Nephron progenitor cell (in vitro differentiated cells): ENCODE measurements at places on chromosomes 4 and X.

- DNase-seq = no peak
Measured at GRCh38 chr4:97587912-97588311, 555.4 kb downstream of the STPG2 start.

DNA sequence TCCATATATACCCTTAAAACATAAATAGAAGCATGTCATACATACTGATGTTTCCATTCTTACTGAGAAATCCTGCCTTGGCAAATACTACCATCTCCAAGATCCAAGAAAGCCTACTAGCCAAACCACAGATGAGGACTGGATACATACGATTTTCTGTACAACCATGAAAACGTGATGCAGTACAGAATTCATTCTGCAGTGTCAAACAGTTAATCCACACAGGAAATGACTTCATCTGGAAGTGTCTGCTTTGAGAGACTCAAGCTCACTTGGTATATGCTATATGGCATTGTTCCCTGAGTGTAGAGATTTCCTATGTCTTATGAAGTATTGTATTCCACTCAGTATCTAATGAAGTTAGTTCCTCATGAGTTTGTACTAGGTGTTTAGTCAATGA lies 94.3 kb downstream of the CT47B1 start:
- no peak for DNase-seq

GRCh38 chrX:150837845-150838244 lies 60.6 kb downstream of the CD99L2 start:
- no peak for DNase-seq

DNA sequence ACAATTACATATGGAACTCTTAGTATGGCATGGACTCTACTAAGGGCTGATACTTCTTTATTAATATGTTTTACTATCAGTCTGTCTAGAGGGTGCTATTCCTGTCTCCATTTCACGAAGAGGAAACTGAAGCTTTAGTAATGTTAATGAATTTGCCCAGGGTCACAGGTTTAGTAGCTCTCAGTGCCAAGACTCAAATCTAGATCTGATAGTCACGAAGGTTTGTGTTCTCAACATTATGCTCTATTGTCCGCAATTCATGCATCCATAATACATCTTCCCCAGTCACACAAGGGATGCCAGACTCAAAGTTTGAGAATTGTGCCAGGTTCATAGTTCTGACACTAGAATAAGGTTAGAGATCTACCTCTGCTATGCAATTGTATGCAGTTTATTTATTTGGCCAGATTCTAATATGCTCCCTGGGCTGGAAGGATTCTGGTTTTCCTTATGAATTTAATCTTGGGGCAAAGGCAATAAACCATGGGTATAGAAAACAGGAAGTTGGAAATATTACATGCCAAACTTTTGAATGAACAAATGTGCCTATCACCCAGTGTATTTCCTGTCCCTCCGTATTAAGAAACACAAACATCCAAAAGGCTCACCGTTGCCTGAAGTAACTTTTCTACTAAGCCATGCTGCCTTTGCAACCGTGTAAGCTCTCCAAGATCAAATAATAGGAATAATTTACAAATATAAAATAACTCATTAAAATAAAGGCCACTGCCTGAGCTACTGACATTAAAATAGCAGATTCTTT lies 478.5 kb downstream of the INPP4B start:
- no peak for DNase-seq

GRCh38 chr4:1057403-1057745 lies 45.9 kb downstream of the FGFRL1 start:
- no peak for DNase-seq

GRCh38 chr4:76738086-76738931 lies 159.6 kb downstream of the SOWAHB start:
- DNase-seq = no peak

DNA sequence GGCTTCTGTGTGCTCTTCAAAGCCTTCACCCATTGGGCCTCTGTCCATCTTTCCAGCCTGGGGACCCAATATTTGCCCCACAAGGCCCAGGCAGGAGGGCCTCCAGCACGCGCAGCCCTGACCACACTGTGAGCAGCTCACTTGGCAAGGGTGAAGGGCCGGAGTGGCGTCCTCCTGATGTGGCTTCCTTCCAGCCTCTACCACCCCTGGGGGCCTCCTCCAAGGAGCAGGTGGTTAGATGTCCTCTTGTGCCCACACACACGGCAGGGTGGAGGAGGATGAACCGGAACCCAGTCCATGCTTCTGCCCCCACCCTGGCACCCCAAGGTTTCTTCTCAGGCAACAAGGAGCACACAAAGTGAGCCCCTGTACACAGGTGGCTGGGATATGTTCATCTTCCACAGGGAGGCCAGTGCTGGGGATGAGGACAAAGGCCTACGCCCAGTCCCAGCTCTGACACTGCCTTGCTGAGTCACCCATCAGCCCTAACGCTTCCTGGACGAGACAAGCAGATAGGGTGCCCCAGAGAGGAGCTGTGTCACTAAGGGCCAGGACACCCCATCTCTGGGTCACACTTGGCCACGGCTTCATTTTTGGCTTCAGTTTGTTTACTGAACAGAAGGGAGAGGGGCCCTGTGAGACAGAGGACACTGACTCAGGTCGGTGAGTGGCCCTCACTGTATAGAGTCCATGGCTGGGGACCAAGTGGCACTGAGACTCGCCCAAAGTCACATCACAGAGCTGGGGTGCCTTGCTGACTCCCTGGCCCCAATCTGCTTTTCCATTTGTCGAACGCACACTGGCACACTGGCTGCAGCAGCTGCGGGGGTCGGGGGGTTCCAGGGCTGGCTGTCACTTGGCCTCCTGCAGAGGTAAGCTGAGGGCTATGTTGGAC lies 1.9 kb downstream of the UBL4A start:
- no peak for DNase-seq

GRCh38 chr4:72712997-72713396 lies 144.0 kb upstream of the ADAMTS3 start:
- no peak for DNase-seq

DNA sequence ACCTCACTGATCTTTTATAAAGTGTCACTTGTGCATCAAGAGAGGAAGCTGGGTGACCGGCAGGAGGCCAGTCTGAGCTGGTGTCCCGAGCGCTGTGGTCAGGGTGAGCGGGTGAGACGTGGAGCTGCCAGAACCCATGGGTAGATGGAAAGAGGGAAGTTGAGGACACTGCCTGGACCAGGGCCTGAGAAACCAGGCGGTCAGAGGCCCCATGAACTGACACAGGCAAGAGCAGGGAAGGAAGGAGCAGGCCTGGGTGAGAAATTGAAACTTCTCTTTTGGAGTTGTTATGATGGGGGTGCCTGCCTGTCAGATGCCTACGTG lies 192.6 kb downstream of the AFAP1 start:
- DNase-seq = no peak

- no peak for DNase-seq
Measured at GRCh38 chr4:138236037-138236436, 6.1 kb downstream of the SLC7A11 start.

GRCh38 chrX:150771116-150771515 lies 77.9 kb downstream of the MTMR1 start:
- DNase-seq = no peak

DNA sequence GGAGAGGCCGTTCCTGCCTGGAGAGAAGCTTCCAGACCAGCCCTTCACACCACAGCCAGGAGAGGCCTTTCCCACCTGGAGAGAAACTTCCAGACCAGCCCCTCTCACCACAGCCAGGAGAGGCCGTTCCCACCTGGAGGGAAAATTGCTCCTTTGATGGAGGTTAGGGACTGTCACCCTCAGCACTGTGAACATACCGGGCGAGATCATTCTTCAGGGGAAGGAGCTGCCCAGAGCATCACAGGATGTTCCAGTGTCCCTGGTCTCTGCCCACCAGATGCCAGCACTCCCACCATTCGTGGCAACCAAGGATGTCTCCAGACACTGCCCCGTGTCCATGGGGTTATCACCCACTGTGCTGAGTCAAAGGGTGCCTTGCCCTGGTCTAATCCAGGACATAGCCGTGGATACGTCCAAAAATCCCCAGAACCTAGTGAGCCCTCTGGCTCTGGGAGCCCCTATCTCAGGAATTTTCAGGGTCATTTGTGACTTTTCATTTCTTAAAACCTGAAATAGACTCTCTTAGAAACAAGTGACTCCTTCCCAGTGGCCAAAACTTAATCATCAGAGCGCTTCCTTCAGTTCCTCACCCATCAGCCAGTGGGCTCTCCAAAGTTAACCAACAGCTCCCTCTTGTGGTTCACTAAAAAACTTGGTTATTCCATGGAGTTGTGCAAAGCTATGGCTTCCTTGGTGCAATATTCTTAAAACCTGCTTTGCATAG lies 80.2 kb downstream of the CRMP1 start:
- DNase-seq = peak; percentile 45

DNA sequence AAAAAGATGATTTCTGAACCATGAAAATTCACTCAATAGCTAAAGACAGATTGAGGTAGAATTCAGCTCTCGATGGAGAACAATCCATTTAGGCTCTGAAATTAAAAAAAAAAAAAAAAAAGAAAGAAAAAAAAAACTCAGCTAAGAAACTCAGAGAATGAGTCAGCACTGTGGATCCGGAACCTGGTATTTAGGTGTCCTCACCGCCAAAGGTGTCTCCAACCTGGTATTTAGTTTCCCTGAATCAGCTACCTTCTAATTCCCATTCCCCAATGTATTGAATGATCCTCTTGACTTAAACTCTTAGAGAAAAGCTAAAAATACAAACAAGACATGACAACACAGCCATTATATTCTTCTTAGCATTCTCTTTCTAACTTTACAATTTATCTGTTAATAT lies 150.3 kb upstream of the RASGEF1B start:
- DNase-seq = no peak

- no peak for DNase-seq
Measured at GRCh38 chr4:113153529-113154101, 104.2 kb downstream of the ANK2 start.

DNA sequence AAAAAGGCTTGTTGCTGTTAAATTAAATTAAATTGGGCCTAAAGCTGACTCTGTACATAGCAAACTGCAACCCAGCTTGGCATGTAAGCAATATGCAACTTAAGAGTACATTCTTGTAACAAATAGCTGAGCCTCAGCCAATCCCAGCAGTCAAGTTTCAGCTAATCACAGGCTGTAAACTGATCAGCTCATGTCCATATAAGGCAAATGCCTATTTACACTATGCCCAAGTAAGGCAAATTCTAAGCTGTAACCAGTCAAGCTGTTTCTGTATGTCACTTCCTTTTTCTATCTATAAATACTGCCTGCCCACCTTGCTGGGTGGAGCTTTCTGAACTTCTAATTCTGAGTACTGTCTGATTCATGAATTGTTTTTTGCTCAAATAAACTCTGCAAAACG lies 429.1 kb upstream of the FTHL17 start:
- DNase-seq = no peak

- no peak for DNase-seq
Measured at GRCh38 chr4:102390438-102390837, 45.2 kb upstream of the SLC39A8 start.

- peak; percentile 11 for DNase-seq
Measured at GRCh38 chr4:55636656-55636999, 530 bp upstream of the NMU start.

- DNase-seq = no peak
Measured at GRCh38 chr4:75830906-75831305, 71.3 kb downstream of the PPEF2 start.

DNA sequence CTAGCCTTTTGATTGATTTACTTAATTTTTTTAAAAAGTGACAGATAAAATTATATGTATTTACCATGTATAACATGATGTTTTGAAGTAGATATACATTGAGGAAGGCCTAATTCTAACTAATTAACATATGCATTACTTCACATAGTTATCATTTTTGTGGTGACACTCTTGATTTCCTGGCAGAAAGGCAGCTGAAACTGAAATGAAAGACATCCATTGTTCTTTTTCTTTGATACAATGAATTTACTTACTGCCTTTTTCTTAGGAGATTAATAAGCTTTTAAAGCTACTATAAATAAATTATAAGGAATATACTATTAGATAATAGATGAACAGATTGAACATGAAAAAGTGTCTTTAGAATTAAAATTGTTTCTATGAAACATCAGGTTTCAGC lies 26.7 kb downstream of the ANKRD50 start:
- no peak for DNase-seq

DNA sequence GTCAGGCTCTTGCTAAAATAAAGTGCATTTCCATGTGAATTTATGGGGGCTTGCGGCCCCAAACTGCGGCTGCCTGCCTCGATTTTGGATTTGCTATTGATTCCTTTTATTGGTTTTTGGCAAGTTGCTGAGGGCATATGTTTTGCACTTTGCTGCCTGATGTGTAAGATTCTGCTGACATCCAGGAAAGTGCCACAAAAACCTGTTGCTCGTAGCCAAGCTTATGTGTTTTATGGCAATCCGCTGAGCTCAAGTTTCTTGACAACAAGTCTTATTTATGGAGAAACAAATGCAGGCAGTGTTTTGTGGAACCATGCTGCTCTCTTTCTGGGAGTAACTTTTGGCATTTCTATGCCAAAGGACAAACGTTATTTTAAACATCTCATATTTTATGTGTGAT lies 97.3 kb upstream of the DDIT4L start:
- DNase-seq = no peak

- no peak for DNase-seq
Measured at GRCh38 chr4:177367336-177367735, 57.7 kb downstream of the NEIL3 start.

- no peak for DNase-seq
Measured at GRCh38 chr4:159979953-159980352, 877.1 kb downstream of the RAPGEF2 start.

- DNase-seq = no peak
Measured at GRCh38 chrX:10989386-10989785, 121.7 kb upstream of the HCCS start.

DNA sequence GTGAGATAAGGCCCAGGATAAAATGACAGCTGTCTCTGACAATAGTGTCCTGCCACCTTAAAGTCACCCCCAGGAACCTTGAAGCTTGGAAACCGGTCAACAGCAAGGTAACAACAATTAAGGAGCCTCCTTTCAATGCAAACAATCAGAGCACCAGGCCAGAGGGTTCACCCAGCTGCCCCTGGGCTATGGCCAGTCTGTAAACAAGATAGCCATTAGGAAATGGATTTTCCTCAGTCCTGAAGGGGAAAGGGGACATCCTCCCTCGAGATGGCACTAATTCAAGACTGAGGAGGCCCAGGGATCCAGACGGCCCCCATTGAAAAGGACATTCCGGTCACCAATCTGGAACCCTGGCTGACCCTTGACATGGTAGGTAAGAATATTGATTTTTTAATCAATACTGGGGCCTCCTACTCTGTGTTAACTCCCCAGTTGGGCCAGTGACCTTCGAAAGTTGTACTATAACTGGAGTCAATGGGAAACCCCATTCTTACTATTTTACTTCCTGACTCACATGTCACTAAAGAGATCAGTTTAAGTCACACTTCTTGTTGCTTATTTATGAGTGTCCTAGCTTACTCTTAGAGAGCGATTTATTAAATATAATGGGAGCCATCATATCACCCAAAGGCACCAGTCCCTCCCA lies 61.7 kb upstream of the CT45A1 start:
- DNase-seq = no peak

- DNase-seq = no peak
Measured at GRCh38 chr4:41927796-41928499, 7.3 kb upstream of the TMEM33 start.

DNA sequence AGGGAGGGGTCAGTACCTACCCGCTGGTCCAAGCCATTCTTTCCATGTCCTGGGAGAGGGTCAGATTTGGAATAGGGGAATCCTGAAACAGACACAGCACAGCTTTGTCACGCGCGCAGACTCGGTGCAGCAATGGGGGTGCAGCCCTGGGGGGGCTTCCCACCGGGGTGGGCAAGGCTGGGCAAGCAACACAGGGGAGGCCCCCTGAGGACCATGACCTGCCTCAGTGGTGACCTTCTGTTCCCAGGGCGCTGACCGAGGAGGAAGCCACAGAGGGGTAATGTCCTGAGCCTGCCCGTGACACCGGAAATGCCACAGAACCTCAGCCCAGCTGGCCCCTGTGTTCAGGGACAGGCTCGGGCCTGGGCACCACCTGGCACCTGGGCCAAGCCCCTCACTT lies 53.2 kb upstream of the AFAP1 start:
- DNase-seq = no peak
